Tibial nerve (tissue), 4 donors: ENCODE measurements at places on chromosomes 1 and 21.

- peaks cover 22% of the 10 kb centered on the region for H3K4me1 ChIP-seq
- H3K27ac ChIP-seq = no peak overlapping the region
- no peak overlapping the region for H3K4me3 ChIP-seq
Measured at GRCh38 chr1:54476530-54477109, 70.4 kb upstream of the SSBP3 start.

DNA sequence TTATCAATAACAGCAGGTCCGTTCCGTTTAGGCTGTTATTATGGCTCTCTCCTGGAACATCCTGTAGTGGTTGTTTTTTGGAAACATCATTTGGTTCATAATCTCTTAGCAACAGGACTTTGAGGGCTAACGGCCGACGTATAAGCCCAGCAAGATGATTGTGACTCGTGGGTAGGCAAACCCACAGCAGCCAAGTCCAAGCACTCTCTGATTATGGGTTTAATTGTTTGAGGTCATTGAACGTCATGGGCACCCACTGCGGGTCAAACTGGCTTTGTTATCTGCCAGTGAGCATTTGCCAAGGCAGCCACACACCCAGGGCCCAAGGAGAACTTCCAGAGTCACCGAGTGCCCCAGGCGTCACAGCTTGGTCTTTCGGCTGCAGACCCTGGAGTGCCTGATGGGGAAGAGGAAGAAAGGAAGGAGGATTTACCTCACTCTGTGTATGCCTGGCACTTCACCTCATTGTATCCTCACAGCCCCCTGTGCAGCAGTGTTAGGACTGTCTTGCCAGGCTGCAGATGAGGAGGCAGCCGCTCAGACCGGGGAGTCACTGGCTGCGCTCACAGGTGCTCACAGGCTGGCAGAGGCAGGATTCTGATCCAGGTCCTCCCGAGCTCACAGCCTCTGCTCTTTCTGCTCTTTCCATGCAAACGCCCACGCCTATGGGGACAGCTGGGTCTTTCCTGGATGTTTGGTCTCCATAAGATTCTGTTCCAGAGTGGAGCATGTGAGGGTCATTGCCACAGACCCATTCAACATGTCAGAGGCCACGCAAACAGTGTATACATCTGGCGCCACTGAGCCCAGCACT, 30.8 kb upstream of the EPS8L3 start:
- no peak for DNase-seq
- no peaks in the 10 kb centered on the region for H3K36me3 ChIP-seq
- H3K4me1 ChIP-seq = peaks cover 44% of the 10 kb centered on the region
- H3K4me3 ChIP-seq = no peak overlapping the region
- H3K27me3 ChIP-seq = no peaks in the 10 kb centered on the region

- no peaks in the 10 kb centered on the region for H3K4me1 ChIP-seq
- DNase-seq = no peak
- H3K36me3 ChIP-seq = no peaks in the 10 kb centered on the region
- no peak overlapping the region for H3K4me3 ChIP-seq
Measured at GRCh38 chr1:147647796-147648633, 22.3 kb downstream of the ACP6 start.

DNA sequence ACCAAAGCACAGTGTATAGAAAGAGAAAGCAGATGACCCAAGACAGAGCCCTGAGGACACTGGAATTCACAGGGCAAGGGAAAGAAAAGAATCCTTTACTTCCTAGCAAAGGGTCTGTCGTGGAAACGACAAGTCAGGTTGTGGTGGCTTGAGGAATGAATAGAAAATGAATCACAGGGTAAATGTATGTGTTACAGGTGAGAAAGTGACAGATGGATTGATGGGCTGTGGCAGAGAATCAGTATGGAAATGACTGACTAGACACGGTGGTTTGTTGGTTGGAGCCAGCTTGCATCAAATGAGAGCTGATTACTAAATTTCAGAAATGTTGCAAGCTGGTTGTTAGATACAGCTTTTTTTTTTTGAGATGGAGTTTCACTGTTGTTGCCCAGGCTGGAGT, 46.9 kb downstream of the PTP4A2 start:
- DNase-seq = no peak
- no peaks in the 10 kb centered on the region for H3K36me3 ChIP-seq
- H3K4me3 ChIP-seq = no peak overlapping the region
- no peak overlapping the region for H3K27ac ChIP-seq
- no peaks in the 10 kb centered on the region for H3K27me3 ChIP-seq

DNA sequence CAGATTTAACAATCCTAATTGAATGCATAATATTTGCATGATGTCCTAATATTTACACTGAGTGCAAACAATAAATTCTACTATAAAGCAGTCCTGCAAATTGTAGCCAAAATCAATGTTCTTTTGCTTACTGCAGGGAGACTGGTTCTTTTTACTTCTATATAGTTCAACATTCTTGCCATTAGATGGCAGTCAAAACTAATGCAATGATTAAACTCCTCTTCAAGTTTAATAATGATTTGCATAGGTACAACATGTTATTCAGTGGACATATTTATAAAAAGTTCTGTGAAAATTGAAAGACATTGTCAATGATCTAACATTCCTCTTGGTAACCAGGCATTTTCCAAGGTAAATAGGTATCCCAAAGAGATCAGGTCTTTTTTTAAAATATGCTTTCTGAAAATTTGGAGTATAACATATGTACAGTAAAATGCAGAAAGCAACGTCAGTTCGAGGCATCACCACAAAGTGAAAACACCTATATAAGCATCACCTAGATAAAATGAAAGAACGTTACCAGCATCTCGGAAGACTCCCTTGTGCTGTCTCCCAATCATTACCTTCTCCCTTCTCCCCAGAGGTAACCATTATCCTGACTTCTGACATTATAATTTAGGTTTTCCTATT, 9.8 kb upstream of the FNBP1L start:
- H3K36me3 ChIP-seq = no peaks in the 10 kb centered on the region
- DNase-seq = no peak
- no peaks in the 10 kb centered on the region for H3K27me3 ChIP-seq
- no peaks in the 10 kb centered on the region for H3K4me1 ChIP-seq
- no peak overlapping the region for H3K4me3 ChIP-seq
- H3K27ac ChIP-seq = no peak overlapping the region

GRCh38 chr1:183241471-183241870, 55.4 kb downstream of the LAMC2 start:
- no peak overlapping the region for H3K4me3 ChIP-seq
- peaks cover 56% of the 10 kb centered on the region for H3K4me1 ChIP-seq
- H3K27ac ChIP-seq = peak overlapping the region; percentile 88
- H3K27me3 ChIP-seq = no peaks in the 10 kb centered on the region
- no peaks in the 10 kb centered on the region for H3K36me3 ChIP-seq

DNA sequence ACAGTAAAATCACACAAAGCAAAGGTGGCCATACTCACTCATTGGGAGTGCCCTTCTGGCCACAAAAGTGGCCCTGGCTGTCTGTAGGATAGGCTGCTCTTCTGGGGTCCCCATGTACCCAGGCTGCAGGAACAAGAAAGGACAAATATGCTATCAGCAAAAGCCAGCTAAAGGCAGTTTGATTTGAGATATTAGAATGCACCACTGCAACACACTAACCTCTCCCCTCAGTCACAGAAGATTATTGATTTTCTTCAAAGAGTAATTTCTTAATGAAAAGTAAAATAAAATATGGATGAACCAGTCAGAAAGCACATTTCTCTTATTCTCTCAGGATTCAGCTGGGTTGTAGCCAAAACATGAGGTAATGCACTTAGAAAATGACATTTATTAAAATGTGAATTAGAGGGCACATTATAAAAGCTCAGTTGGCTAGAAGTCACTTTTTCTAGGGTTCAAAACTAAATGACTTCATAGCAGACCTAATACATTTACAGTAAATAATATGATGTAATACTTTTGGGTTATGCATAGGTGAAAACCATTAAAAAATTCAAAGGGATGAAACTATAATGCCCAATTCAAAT, 140.8 kb downstream of the LHX8 start:
- no peak overlapping the region for H3K4me3 ChIP-seq
- H3K27ac ChIP-seq = no peak overlapping the region
- no peaks in the 10 kb centered on the region for H3K36me3 ChIP-seq
- no peaks in the 10 kb centered on the region for H3K27me3 ChIP-seq

- no peak for DNase-seq
- H3K27ac ChIP-seq = no peak overlapping the region
- no peaks in the 10 kb centered on the region for H3K36me3 ChIP-seq
- no peaks in the 10 kb centered on the region for H3K27me3 ChIP-seq
- no peak overlapping the region for H3K4me3 ChIP-seq
- H3K4me1 ChIP-seq = no peaks in the 10 kb centered on the region
Measured at GRCh38 chr21:44704636-44705001, 6.8 kb downstream of the TSPEAR start.

DNA sequence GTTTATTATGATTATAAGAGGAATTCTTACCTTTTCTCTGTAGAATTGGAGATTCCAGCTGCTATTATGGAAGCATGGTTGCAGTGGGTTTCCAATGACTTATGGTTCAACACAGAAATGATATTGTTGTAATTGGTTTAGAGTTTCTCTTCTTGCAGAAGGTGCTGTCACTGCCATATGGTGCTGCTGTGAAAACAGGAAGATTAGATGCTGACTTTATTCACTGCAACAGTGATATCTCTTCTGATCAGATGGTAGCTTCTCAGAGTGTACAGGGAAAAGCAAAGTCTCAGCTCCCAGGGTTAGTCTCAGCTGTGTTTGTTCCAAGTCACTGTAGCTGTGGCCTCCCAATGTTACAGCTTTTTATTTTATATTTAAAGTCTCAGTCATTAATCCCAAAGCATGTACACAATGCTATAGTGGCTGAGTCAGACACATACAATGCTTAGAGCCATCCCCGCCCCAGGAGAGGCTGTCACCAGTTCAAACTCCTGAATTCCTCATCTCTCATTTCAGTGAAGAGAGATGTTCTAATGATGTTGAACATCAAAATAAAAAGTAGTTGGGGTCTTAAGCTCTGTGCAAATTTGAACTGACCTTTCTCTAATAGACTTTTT, 42.7 kb upstream of the RGS2 start:
- H3K4me3 ChIP-seq = no peak overlapping the region
- H3K4me1 ChIP-seq = no peaks in the 10 kb centered on the region
- H3K27ac ChIP-seq = no peak overlapping the region
- no peaks in the 10 kb centered on the region for H3K27me3 ChIP-seq
- H3K36me3 ChIP-seq = no peaks in the 10 kb centered on the region
- no peak for DNase-seq

GRCh38 chr1:89671775-89672488, 39.0 kb downstream of the LRRC8C start:
- no peak for DNase-seq
- peaks cover 26% of the 10 kb centered on the region for H3K4me1 ChIP-seq
- no peak overlapping the region for H3K27ac ChIP-seq
- H3K36me3 ChIP-seq = no peaks in the 10 kb centered on the region

DNA sequence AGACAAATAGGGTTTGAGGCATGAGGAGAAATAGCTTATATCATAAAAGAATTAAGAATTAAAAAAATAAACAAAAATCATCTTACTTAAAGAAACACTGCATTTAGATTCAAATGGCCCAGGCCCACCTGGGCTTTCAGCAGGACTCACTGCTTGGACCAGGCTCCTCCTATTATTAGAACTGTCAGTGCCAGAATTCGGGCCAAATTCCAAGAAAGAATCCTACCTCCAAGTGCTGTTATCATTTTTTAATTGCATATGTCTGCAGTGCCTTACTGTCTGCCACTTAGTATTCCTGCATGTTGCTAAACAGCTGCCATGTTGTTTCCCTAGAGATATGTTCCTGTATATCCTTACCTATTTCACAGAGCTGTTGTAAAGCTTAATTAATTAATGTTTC, 112.0 kb downstream of the BARHL2 start:
- no peaks in the 10 kb centered on the region for H3K36me3 ChIP-seq
- H3K4me1 ChIP-seq = no peaks in the 10 kb centered on the region
- DNase-seq = no peak
- no peaks in the 10 kb centered on the region for H3K27me3 ChIP-seq
- no peak overlapping the region for H3K4me3 ChIP-seq

- H3K36me3 ChIP-seq = no peaks in the 10 kb centered on the region
- H3K27ac ChIP-seq = no peak overlapping the region
- no peaks in the 10 kb centered on the region for H3K4me1 ChIP-seq
- no peak overlapping the region for H3K4me3 ChIP-seq
- no peaks in the 10 kb centered on the region for H3K27me3 ChIP-seq
Measured at GRCh38 chr1:62090016-62090415, 104.6 kb upstream of the L1TD1 start.

DNA sequence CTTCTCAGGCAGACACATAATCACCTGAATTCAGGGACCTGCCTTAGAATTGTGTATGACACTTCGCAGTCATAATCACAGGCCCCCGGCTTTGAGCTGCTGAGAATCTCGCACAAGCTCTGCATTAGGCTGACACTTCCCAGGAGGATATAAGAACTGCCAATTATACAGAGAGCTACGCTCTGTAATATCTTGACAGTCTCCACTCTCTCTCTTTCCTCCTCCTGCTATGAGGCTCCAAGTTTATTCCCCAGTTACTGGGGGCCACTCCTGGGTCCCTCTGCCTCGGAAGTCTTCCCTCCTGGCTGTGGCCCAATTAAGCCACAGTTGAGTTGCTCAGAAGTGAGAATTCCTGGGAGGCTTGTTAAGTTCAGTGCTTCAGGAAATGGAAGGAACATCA, 42.7 kb downstream of the EBNA1BP2 start:
- no peak overlapping the region for H3K27ac ChIP-seq
- no peak overlapping the region for H3K4me3 ChIP-seq
- no peaks in the 10 kb centered on the region for H3K4me1 ChIP-seq
- H3K27me3 ChIP-seq = no peaks in the 10 kb centered on the region
- DNase-seq = no peak
- H3K36me3 ChIP-seq = no peaks in the 10 kb centered on the region

- H3K4me1 ChIP-seq = no peaks in the 10 kb centered on the region
- H3K27ac ChIP-seq = peak overlapping the region; percentile 94
- DNase-seq = no peak
- H3K4me3 ChIP-seq = no peak overlapping the region
Measured at GRCh38 chr21:41170442-41170841, 2.5 kb downstream of the BACE2 start.

DNA sequence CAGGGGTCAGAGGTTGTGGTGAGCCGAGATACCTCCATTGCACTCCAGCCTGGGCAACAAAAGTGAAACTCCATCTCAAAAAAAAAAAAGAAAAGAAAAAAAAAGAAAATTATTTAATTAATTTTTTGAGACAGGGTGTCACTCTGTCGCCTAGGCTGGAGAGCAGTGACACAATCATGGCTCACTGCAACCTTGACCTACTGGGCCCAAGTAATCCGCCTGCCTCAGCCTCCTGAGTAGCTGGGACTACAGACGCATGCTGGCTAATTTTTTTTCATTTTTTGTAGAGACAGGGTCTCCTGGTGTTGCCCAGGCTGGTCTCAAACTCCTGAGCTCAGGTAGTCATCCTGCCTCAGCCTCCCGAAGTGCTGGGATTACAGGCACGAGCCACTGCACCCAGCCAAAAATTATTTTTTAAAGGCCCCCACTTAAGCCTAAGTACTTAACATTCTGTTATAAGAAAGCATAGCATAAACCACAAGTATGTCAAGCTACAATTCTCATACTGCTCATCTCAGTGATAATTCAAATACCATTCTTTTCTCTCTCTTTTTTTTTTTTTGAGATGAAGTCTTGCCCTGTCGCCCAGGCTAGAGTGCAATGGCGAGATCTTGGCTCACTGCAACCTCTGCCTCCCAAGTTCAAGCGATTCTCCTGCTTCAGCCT, 19.9 kb downstream of the NUCKS1 start:
- no peaks in the 10 kb centered on the region for H3K4me1 ChIP-seq
- no peaks in the 10 kb centered on the region for H3K36me3 ChIP-seq
- no peak overlapping the region for H3K4me3 ChIP-seq
